Muscle of arm (tissue), 14 donors: ENCODE measurements at places on chromosomes 5 and 9.

GRCh38 chr9:14133394-14133793, 180.5 kb downstream of the NFIB start:
- DNase-seq, result no peak

DNA sequence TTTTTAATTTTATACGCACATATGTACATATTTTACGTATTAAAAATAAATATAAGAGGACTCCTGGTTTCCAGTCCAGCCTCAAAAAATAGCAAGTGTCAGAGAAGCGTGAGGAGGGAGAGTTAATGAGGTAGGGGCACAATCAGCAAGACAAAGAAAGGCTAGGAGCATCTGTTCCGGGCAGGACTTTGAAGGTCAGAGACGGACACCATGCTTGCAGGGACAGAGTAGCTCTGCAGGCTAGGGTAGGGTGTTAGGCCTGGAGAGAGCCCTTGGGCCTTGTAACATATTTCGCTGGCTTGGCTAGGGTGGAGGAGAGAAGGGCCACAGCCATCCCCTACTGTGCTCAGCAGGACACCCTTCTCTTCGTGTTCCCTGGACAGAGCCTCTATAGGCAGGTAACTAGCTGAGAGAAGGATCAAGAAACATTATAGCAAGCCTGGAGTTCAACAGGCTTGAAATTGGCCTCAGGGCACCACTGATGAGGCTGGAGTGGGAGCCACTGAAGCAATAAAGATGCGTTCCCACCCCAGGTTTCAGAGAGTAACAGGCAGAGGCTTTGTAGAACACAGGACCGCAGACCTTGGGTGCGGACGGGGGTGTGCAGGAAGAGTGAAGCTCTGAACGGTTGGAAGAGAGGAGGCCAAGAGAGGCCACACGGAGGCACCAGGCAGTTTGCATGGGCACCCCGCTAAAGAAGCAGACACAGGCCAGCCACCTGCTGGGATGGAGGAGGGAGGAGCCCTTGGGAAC, 9.7 kb upstream of the IPPK start:
- DNase-seq, result no peak

DNA sequence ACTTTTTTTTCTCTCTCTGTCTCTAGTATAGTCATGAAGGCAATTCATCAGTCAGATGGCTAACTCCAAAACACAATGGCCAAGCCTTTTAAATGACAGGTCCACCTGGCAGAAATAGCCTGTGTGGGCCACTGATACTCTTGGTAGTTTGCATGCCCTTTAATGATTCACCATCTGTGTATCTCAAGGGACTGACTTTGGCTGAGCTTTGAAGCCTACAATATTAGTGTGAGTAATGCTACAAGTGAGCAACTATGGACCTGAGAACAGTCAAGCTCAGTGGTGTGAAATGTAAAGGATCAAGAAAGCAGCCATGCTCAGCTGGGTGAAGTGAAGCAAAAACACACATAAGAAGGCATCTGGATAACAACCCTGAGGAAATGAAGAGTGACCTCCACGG, 506.9 kb downstream of the TLE1 start:
- DNase-seq, result no peak

GRCh38 chr9:25716220-25716872, 38.1 kb upstream of the TUSC1 start:
- DNase-seq, result peak; percentile 30

- DNase-seq, result no peak
These were observed 27.1 kb upstream of the SPTLC1 start for GRCh38 chr9:92142329-92142728.

DNA sequence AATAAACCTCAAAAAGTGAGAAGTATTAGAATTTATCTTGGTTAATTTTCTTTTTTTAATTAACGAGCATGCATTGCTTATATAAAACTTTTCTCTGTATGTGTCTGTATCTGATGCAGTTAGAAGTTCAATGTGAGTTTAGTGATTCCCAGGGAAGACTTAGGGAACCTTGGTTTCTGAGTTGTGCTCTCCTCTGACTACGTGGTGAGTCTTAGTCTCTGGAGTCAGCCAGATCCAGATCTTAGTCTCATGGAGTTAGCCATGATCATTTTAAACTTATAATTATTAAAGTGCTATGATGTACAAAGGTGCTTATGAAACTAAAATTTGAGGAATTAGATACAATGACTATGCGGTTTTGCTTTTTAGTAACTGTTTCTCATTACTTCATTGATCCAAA, 285.3 kb upstream of the DMRT1 start:
- no peak for DNase-seq

DNA sequence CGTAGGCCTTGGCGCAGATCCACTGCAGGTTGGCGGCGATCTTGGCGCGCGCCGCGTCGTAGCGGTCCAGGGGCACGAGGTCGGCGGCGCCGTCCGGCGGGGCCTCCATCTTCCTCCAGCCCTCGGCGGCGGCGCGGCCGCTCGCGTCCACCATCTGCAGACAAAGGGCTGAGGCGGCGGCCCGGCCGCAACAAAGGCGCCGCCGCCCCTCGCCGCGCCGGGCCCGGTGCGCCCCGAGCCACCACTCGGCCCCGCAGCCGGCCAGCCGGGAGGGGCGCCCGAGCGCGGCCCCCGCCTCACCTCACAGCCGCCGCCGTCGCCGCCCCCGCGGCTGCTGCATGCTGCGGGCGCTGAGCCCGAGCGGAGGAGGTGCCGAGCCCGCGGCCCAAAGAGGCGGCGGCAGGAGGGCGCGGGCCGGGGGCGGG, 328 bp downstream of the CAMSAP1 start:
- no peak for DNase-seq

GRCh38 chr5:135055396-135055795, 21.4 kb upstream of the PITX1 start:
- no peak for DNase-seq

DNA sequence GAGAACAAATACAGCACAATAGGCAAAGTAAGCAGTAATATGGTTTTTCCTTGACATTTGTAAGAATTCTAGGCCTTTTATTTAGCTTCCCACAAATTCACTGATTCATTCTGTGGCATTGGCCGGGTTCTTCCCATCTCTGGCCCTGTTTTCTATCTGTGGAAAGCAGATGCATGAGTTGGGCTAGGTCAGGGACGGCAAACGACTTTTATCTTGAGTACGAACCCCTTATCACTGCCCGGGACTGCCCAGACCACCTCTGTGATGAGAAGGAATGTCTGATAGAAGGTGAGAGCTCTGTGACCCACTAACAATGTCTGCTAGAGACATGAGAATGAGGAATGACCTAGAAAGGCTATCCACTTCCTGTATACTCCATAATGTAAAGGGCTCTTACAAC, 35.4 kb upstream of the ADAM19 start:
- no peak for DNase-seq
